ENCODE measurements at places on chromosomes 3 and 15.

- no peak for DNase-seq
Measured at GRCh38 chr15:71291723-71292122, 176.5 kb downstream of the THSD4 start.

DNA sequence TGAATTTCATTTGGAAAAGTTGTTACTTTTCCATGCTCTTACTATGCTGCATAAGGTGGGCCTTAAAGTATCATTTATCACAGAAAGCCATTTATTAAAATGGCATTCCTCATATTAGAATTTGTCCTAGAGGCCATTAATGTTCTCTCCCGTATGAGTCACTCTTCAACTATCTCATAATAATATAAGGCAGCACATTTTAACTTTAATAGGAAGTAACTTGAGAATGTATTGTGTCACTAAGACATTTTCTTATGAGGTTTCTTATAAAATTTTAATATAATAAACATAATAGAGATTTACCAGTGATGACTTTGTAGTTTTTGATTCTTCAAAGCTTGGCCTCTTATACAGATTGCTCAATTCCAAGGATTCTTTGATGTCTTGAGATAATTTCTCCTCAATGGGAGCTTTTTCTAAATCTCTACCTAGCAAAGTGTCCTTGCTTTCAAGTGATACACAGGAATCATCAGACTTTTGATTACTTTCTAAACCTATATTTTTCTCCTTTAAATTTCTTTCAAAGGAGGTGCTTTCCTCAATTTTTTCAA lies 74.7 kb downstream of the ZBBX start:
- no peak for DNase-seq

DNA sequence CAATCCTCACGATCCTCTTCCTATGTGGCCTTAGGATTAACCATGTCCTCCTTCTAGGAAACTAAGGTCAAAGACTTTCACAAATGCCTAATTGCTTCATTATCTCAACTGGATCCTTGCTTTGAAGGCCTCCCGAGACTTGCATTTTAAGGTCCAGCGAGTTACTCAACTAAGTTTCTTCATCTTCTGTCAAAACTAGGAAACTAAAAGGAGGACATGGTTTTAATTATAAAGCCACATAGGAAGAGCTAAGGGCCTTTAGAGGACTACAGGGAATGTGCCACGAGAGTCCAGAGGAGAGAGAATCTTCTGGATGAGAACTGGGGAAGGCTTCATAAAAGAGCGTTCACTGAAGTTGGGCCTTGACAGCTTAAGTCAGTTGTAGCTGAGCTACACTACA lies 87.8 kb upstream of the LPP start:
- DNase-seq = no peak

GRCh38 chr15:40082195-40082883 lies 26.3 kb downstream of the BMF start:
- no peak for DNase-seq

GRCh38 chr3:126031981-126032471 lies 51.9 kb downstream of the SLC41A3 start:
- no peak for DNase-seq

DNA sequence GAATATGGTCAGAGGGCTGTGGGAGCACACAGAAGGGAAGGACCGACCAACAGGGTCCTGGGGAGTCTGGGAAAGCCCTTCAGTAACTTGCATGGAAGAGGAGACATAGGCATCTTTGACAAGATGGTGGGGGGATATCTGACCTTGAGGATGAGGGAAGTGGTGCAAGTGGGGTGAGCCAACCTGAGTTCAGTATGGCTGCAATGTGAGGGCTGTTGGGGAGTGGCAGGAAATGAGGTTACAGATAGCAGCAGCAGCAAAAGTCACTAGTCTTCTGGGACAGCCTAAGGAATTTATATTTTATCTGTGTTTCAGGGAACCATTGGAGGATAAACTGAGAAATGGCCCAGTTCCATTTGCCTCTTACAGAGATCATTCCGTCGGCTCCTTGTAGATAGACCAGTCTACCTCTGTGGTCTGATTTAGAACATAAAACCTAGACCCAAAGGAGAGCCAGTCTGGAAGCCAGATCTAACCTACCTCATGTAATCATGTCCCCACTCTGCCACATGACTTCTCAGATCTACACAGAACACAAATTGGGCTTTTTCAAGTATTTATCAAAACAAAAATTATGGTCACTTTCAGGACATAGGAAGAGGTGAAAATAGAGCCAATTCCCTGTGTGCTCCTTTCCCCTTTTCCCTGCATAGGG lies 75.6 kb downstream of the ST6GAL1 start:
- DNase-seq = no peak

DNA sequence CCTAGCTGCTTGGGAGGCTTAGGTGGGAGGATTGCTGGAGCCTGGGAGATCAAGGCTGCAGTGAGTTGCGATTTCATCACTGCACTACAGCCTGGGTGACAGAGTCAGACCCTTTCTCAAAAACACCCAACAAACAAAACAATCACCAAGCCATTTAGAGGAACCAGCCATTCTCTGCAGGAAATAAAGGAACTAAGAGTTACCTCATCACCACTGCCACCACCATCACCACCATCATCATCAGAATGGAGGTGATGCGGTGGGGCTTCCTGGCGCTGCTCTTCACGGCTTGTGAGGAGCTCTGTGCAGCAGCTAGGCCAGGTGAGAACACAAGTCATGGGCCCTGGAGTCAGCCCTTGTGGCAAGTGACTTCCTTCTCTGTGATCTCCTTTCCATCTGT lies 37.7 kb upstream of the KLHL25 start:
- DNase-seq = no peak

GRCh38 chr3:101709126-101709525 lies 15.3 kb upstream of the CEP97 start:
- DNase-seq = no peak

- DNase-seq = no peak
Measured at GRCh38 chr15:64398575-64398974, 10.9 kb downstream of the TRIP4 start.

- DNase-seq = no peak
Measured at GRCh38 chr15:60774829-60775463, 296.0 kb upstream of the ICE2 start.

- no peak for DNase-seq
Measured at GRCh38 chr3:2523281-2523836, 424.7 kb downstream of the CNTN4 start.

GRCh38 chr3:167859610-167860009 lies 124.1 kb downstream of the SERPINI1 start:
- no peak for DNase-seq

DNA sequence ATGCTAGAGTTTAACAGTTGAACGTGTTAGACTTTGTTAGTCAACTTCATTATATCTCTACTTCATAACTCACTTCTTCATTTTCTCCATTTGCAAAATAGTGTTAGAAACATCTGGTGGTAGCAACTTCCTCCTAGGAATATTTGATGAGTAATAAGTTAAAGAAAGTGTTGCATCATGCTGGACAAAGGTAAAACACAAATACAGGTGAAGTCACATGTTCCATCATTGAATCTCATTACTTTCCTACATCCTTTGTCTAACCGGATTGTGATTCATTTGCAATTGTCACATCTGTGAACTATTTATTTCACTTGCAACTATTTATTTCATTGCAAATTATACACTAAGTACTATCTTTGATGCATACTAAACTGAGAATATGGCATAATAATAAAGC lies 186.5 kb downstream of the TUSC7 start:
- DNase-seq = no peak

DNA sequence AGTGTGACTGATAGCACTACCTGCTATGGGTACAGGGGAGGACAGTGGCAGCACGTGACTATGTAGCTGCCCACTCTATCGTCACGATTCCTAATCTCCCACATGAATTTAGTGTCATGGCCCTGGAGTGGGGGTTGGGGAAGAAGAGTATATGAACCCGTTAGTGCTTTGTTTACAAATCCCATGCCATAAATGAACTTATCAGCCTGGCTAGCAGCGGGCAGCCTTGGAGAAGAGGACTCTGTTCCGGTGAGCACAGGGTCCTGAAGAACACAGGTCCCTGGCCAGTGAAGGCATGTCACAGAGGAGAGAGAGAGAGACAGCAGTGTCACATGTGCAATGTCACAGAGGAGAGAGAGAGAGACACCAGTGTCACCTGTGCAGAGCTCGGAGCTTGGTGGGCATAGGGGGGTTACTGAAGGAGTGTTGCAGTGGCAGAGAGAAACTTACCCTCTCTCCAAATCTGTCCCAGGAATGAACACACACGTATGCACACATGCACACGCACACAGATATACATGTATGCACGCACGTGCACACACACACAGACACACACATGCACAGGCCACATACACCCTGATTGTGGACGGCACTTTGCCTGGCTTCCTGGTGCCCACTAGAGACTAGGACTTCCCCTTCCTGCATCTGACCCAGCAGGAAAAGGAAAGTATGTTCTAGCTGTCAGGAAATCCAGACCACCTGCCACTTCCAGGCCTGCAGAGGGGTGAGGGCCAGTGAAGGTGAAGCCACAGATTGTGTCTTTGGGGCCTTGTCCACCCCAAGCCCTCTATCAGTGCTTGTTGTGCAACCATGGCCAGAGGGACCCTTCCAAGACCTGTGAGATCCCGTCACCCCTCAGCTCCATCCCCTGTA lies 26.3 kb downstream of the ITGA11 start:
- DNase-seq = no peak

- DNase-seq = no peak
Measured at GRCh38 chr3:126536126-126536525, 12.2 kb downstream of the CHST13 start.

- no peak for DNase-seq
Measured at GRCh38 chr3:149486726-149487125, 12.2 kb downstream of the TM4SF4 start.
